ENCODE measurements at places on chromosomes 3 and 15.
A peak's percentile ranks its signal among the peaks of the same experiment; 100 is the strongest.

GRCh38 chr3:177282119-177282655 is 84.9 kb upstream of the TBL1XR1 start:
- DNase-seq = no peak

DNA sequence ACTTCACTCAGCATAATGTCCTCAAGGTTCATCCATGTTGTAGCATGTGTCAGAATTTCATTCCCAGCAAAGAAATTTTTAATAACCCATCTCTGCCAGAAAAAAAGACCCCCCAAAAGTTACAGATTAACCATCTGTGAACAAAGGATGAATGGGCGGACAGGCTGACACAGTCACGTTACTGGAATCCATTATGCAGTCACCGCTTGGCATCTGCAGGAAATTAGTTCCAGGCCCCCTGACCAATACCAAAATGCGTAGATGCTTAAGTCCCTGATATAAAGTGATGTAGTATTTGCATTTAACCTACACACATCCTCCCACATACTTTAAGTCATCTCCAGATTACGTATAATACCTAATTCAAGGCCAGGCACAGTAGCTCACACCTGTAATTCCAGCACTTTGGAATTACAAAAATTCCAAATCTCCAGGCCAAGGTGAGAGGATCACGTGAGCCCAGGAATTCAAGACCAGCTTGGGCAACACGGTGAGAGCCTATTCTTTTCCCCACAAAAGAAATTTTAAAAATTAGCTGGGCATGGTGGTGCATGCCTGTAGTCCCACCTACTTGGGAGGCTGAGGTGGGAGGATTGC is 1.5 kb upstream of the SLC12A8 start:
- peak; percentile 89 for DNase-seq

GRCh38 chr3:159818399-159818798 is 170.2 kb upstream of the IL12A start:
- no peak for DNase-seq

DNA sequence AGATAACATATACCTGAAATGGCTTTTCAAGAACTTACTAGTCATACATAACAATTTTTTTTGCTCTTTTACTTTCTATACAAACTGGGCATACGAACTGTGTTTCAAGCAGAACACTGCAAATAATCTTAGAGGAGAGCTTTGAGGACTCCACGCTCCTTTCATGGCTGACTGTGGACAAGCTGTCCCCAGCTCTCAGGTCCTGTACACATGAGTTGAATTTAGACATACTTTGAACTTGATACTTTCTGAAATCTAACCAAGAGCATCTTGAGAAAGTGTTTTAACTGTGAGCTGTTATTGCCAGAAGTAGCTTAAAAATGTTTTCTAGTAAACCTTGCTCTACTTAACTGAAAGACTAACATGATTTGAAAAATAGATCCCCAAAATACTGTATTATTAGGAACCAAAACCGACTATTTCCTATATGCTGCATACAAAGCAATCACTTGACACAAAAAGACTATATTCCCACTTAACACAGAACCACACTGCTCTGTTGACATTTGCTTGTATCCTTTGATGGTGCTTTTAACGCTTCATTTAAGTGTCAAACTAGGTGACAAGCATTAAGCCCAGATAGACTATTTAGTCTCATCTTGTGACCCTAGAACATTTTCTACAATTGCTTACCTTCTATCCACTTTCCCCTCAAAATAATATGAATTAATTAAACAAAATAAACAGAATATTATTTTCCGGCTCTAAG is 755.8 kb downstream of the ROBO1 start:
- no peak for DNase-seq

GRCh38 chr15:51121118-51121517 is 26.4 kb upstream of the TNFAIP8L3 start:
- DNase-seq = peak; percentile 87

GRCh38 chr3:2934541-2934940 is 175.6 kb downstream of the IL5RA start:
- no peak for DNase-seq

GRCh38 chr3:12952343-12953200 is 111.2 kb upstream of the RPL32 start:
- DNase-seq = no peak

- DNase-seq = peak; percentile 7
Measured at GRCh38 chr3:14523792-14524191, 16.4 kb downstream of the GRIP2 start.

GRCh38 chr3:74121761-74122160 is 492.7 kb downstream of the CNTN3 start:
- DNase-seq = peak; percentile 30

- DNase-seq = peak; percentile 73
Measured at GRCh38 chr3:99114565-99115291, 213.2 kb upstream of the DCBLD2 start.

- no peak for DNase-seq
Measured at GRCh38 chr3:9081184-9081818, 118.0 kb upstream of the RAD18 start.

DNA sequence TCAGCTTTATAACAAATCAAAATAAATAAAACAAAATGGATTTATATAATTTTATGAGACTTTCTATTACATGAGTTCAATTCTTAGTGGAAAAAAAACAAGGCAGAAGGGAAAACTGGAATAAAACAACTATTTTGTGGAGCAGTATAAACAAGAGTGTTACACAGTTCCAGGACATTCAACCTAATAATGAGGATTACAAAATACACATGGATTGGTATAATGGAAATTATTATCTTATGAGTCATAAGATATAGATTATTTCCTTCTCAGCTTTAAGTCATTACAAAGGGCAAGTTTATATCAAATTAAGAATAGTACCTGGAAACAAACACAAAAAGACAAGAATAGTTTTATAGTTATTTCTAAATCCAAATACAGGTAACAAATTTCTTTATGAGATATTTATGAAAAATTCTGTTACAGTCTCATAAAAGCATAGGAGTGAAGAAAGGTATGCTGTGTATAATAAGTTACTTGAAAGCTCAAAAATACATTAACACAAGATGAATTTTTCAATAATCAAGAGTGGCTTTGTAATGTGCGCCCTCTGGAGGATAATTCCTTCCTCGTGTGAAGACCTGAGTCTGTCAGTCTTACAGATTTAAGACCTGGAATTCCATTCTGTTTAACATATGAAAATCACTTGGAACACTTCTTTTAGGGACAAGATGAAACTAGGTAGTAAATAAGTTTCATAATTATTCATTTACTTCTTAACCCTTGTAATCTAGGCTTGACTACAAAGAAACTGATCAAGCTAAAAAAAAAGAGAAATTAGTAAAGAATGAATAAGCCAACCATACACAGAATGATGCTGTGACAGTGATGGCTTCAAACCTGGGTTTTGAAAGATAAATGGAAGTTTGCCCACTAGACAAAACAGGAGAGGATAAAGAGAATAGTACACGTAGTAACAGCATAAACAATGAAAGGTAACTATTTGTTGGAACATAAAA is 9.5 kb downstream of the COPS2 start:
- peak; percentile 67 for DNase-seq

DNA sequence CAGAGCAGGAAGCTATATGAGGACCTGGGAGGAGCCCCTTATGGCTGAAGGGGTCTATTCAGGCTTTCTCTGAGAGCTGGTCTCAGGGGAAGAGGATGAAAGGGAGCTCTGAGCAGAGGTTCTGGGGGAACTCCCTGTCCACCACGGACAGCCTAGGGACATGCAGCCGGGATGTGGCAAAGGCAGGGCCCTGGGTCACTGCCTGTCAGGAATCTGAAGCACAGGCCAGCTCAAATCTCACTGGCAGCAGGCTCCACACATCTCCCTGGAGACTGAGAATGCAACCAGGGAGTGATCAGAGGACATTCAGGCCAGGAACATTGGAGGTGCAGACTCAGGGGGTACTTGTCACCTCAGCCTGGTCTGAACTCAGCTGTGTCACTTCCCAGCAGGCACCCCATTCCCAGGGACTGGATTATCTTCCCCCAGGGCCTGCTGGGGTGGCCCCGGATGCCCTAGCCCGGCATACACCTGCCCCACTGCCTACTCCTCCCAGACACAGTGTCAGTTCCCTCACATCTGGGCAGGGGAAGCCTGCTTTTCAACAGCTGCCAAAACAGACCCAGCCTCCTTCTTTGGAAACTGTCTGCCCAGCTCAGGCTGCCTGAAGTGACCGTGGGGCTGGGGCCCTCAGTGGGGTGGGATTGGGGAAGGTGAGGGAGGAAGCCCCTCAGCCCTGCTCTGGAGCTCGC is 18.3 kb upstream of the SEMA3F start:
- DNase-seq = no peak

GRCh38 chr15:56356616-56357015 is 8.6 kb upstream of the TEX9 start:
- DNase-seq = peak; percentile 75

DNA sequence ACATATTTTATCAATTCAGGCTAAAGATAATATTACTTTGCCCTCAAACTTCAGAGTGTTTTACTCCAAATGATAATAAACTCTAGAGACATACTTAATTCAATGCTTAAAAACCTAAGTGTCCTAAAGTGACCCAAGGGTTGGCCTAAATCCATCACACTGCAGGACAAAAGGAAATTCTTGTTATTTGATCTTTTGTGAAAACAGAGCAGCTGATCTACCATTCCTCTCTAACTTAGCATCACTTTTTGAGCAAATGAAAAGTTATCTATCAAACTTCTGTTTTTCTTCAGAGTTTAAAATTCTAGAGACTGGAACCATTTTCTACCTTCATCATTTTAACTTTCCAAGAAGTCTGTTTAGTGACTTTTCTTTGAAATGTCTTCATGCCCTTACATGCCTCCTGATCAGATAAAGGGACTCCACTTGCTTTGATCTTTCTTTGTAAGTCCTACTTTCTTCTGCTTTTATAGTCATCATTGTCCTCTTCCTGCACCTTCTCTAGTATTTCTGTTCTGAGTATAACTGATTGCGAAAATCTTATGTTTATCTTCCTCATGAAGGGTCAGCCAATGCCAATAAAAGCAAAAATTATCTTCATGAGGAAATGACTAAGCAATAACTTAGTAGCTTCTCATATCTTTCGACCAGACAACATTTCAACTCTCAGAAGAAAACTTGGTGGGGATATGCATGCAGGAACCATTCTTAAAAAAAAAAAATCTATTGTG is 378.7 kb upstream of the TGFBR2 start:
- DNase-seq = peak; percentile 96

DNA sequence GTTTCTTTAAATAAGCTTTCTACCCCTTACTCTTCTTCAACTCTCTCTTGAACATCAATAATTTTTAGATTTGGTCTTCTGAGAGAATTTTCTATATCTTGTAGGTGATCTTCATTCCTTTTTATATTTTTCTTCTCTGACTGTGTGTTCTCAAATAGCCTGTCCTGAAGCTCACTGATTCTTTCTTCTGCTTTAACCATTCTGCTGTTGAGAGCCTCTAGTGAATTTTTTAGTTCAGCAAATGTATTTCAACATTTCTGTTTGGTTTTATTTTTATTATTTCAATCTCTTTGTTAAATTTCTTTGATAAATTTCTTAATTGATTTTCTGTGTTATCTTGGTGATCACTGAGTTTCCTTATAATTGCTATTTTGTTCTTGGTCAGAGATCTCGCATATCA is 19.6 kb downstream of the IQCH start:
- DNase-seq = no peak

GRCh38 chr3:159907828-159908227 is 80.8 kb upstream of the IL12A start:
- no peak for DNase-seq

DNA sequence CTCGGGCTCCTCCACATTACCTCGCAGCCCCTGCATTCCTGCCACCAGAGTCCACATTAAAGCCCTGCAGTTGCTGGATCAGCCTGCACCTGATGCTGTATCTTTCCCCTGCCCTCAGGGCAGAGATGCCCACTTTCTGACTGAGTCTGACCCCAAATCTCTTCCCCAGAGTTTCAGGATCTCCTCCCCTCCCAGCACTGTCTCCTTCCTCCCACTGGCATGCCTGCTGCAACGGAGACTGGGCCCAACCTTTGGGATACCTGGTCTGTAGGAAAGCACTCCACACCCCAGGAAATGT is 20.6 kb upstream of the GP9 start:
- no peak for DNase-seq

DNA sequence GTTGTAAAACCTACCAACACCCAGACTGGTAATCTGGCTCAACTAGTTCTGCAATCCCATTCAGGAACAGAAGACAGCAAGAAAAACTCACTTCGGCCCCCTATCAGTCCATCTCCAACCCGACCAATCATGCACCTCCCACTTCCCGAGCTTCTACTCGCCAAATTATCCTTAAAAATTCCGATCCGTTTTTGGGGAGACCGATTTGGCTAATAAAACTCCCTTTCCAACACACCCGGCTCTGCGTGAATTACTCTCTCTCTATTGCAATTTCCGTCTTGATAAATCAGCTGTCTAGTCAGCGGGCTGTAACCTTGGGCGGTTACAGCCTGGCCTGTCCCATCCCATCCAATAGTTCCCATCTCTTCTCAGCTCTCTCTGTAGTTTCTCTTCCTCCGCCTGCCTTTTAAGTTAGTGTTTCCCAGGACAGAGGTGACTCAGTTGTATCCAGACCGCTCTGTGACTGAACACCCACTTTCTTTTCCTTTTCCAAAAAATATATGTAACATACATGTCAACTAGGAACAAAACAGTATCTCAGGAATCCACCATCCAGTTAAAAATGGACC is 780 bp upstream of the ACAD9 start:
- peak; percentile 63 for DNase-seq

GRCh38 chr15:63083044-63083443 is 38.6 kb upstream of the LACTB start:
- no peak for DNase-seq

GRCh38 chr15:80777826-80778620 is 1.1 kb upstream of the CEMIP start:
- no peak for DNase-seq

DNA sequence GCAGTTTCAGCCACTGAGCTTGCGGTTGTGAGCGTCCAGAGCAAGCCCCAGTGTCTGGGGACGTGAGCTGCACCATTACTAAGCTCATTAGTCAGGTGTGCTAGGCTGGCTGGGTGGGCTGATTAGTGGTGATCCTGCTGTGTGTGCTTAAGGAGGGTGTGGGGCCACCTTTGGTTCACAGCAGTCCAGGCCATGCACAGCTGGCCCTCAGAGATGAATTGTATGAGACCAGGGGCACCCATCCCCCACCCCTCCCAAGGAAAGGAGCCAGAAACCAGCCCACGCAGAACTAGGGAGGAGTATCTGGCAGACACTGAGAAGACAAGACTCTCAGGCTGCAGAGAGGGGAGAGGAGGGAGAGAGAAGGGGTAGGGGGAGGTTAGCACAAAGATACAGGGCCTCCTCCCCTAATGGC is 3.8 kb downstream of the TYRO3 start:
- DNase-seq = no peak

DNA sequence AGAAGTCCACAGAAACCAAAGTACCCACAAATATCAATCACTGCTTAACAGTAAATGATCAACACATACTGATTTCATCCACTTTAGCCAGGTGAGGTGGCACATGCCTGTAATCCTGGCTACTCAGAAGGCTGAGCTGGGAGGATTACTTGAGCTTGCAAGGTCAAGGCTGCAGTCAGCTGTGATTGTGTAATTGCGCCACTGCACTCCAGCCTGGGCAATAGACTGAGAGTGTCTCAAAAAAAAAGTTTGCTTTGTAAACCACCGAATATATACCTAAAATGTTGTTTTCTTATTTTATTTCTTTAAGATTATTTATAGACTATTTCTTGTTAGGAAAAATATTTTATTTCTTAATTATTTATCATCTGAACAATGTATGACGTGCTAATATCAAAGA is 8.7 kb upstream of the ATP13A4 start:
- DNase-seq = no peak
